Brain pericyte (primary cell): ENCODE measurements at places on chromosomes 13 and 19.

DNA sequence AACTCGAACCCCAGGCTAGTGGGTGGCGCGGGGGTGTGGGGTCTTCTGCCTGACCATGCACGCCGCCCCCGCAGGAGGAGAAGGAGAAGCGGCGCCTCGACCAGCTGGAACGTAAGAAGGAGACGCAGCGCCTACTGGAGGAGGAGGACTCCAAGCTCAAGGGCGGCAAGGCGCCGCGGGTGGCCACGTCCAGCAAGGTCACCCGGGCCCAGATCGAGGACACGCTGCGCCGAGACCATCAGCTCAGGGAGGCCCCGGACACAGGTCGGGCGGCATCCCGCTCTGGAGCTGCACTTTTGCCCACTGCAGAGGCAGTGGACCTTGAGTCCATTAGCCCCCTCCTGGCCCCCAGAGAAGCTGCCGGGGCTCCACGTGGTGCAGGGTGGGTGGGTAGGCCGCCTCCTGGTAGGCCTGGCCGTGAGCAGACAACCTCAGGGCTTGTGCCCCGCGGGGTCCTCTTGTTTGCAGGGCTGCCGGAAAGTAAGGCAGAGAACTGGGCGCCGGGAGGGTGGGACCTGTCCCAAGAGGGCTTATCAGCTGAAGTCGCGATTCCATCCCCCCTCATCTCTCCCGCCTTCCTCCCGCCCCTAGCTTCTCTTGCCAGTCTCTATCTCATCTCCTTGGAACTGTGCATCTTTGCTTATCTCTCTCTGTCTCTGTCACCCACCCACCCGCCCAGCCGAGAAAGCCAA is 9.9 kb downstream of the CCDC124 start:
- DNase-seq = no peak

DNA sequence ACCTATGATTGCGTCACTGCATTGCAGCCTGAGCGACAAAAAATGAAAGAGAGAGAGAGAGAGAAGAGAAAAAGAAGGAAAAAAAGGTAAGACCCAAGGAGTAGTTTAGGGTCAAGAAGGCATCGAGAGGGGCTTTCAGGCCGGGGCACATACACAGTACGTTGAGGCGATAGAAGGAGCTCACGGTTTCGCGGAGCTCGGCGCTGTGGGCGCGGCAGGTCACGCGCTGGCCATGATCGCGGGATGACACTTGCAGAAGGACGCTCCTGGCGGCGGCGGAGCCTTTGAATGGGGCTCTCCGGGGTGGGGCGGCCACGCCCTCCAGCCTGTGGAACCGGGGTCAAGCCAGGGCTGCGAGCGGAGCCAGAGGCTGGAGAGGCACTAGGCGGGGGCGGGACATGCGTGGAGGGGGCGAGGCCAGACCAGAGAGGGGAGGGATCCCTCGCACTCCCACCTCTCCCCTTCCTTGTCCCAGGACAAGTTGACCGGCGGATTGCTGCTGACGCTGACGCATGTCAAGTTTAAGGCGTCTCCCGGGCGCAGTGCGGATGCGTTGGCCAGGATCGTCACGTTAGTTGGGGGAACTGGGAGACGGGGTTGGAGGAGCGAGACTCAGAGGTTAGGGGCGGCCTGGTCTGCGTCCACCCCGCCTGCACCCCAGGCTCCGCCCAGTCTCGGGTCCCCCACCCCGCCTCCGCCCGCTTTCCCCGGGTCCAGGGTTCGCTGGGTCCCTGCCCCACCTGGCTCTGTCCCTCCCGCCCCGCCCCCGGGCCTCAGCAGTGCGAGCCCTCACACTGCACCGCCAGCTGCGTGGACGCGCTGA is 6.9 kb downstream of the NPHS1 start:
- no peak for DNase-seq

- DNase-seq = no peak
Observed at GRCh38 chr13:94309997-94310855, 169.3 kb downstream of the DCT start.

- no peak for DNase-seq
Observed at GRCh38 chr19:16470541-16470910, 1.2 kb downstream of the EPS15L1 start.

DNA sequence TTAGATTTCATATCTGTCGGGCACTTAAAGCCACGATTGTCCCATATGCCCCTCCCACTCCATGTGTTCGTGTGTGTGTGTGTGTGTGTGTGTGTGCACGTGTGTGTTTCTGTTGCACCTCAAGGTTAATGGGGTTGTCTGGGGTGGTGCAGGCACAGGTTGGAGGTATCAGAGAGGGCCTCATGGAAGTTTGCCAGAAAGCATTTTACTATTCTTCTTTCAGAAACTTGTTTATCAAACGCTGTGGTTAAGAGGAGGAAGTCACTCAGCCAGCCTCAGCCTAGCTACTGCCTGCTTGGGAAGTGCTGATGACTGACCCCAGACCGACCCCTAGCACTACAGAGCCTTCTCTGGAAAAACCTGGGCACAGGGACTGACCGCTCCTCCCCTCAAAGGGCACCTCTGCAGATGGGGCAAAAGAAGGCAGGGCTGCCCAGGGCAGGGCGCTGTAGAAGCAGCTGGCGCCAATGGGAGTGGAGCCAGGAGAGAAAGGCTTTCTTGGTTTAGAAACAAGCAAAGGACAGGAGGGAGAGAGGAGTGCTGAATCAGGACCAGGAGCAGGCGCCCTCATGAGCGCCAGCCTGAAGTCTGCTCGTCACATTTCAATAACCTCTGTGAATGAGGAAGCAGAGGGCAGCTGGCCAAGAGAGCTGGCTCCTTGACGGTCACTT is 3.9 kb downstream of the SIAH3 start:
- no peak for DNase-seq

- no peak for DNase-seq
Observed at GRCh38 chr13:37198629-37199028, 93.2 kb upstream of the CSNK1A1L start.

GRCh38 chr13:70310396-70311119 is 202.3 kb upstream of the KLHL1 start:
- DNase-seq = no peak

DNA sequence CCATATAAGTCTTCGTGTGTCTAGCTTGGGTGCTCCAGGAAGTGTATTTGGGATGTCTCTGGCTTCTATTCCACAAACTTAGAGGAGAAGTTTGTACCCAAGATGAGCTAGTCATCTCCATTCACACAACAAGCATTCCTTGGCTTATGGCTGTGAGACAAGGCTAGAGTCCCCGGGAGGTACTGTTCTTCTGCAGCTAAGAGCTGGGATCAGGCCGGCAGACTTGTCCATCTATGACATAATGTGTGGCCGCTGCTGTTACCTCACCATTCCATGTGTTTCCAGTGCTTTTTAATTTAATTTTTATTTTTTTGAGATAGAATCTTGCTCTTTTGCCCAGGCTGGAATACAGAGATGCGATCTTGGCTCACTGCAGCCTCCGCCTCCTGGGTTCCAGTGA is 20.7 kb downstream of the GATAD2A start:
- DNase-seq = no peak

DNA sequence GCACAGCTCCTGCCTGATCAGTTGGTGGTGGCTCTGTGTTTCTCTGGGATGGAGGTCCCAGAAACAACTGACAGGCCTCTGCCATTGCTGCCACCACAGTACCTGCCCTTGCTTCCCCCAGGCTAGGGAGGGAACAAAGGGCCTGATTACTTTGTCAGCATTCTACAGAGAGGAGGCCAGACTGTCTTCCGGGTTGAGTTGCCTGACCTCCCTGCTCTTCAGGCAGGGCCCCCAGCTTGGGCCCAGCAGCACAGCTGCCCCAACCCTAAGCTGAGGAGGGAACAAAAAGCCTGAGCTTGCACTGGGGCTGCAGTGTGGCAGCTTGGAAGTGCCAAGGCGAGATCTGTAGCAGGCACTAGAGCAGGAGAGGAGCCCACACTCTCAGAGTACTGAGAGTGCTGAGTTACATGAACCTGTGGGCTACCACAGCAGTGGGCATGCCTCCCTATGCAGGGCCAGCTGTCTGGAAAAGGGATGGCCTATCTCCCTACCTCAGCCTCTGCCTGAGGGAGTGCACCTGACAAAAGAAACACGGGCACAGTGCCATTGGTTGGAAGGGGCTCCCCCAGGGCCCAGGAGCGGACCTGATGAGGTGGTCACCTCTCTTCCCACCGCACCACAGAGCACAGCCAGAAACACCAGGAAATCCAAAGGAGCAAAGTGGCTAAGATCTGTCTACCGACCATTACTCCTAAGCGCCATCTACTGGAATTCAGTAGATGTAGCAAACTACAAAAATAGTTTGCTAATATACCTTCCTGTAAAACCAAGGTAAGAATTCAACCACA is 24.4 kb downstream of the SLC25A15 start:
- DNase-seq = no peak

GRCh38 chr13:111322001-111322915 is 1.8 kb downstream of the TEX29 start:
- no peak for DNase-seq

- no peak for DNase-seq
Observed at GRCh38 chr13:29621841-29622240, 26.4 kb upstream of the SLC7A1 start.

DNA sequence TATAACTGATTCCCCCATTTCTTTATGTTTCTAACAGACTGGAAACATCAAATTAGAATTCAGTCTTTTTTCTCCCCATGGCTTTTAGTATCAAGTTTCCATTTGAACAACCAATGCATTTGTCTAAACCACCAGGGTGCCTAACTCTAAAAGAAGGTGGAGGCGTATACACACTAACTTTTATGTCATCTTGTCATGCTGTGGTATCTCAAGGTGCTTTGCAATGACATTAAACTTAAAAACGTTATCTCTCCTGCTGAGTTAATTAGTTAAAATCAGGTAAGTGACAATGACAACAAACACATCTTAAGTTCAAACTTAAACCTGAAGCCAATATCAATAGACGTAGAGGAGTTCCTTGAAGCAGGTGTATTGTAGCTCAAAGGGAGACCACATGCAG is 1001.7 kb downstream of the PCDH17 start:
- no peak for DNase-seq

GRCh38 chr19:7076151-7076550 is 6.6 kb downstream of the ZNF557 start:
- no peak for DNase-seq

DNA sequence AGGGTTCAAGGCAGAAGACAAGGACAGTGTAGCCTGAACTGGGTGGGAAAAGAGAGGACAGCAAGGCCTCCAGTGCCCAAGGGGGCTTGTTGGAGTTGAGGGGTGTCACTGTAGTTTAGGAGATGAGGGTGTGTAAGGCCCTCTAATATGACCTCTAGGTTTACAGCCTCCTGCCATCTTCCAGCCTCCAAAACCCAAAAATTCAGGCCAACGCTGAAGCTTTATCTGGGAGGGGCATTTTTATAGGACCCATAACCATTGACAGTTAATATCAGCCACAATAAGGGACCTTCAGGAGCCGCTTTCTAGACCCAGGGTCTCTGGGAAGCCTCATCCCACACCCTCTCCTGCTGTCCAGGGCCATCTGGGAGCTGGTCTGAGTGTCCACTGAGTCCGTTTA is 2.8 kb downstream of the KLF1 start:
- DNase-seq = no peak

- DNase-seq = no peak
Observed at GRCh38 chr13:92251671-92252210, 853.3 kb downstream of the GPC5 start.

DNA sequence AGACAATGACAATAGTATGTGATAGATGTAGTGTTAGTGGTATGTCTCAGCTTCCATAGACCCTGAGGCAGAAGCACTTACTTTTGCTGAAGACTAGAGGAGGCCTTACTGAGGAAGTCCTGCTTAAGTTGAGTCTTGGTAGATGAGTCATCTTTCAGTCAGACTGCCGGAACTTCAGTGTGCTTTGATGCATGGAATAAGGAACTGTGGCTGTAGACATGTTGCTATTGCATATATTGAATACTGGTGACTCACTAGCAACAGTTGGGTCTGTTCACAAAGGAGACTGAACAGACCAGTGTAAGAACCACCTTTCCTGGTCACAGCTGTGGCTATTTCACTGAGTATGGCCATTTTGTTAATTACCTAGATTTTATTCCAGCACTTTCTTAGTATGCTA is 1000.6 kb downstream of the OLFM4 start:
- no peak for DNase-seq

DNA sequence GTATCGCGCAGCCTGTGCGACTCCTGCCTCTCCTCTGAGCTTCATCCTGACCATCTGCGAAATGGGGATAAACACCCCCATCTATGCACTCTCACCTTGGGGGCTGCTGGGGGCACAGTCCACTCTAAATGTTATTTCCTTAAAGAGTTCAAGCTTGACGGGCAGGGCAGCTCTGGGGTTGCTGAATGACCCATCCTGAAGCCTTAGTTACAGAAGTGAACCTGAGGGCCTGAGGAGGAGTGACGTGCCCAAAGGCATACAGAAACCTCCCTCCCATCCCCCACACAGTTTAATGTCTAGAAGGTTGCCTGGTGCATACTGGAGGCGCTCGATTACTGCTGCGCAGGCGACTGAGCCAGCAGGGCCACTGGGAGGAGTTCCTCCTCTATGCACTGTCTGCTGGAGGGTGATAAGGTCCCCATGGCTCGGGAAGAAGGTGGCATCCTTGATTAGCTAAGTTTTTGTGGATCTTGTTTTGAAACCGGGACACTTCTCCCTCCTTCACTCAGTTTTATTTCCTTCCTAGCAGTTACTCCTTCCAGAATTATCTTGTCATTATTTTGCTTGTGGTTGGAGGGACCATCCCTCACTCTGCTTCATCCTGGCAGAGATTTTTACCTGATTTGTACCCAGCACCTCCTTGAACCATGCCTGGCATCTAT is 572 bp upstream of the FKBP8 start:
- no peak for DNase-seq

- DNase-seq = no peak
Observed at GRCh38 chr13:111272117-111272516, 48.3 kb upstream of the TEX29 start.

- DNase-seq = no peak
Observed at GRCh38 chr13:28047757-28048388, 52.5 kb downstream of the FLT3 start.

DNA sequence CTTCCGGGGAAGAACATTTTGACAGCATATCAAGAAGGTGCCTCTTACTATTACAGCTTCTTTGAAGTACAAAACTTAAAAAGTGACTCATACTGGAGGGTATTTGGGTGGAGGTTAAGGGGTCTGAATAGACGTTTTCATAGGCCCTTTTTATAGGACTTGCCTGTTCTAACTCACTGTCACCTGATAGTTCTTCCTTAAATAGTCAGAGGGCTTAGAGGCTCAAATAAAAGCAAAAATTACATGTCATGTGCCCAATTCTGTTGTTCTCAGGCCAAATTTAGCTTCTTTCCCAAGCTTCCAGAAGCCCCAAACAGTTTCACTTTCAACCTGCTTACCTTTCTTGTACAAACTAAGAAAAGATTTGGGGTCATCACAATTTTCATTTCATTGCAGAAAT is 16.1 kb upstream of the SLC46A3 start:
- DNase-seq = no peak

GRCh38 chr19:56332695-56333094 is 18.1 kb upstream of the ZSCAN5A start:
- DNase-seq = no peak

DNA sequence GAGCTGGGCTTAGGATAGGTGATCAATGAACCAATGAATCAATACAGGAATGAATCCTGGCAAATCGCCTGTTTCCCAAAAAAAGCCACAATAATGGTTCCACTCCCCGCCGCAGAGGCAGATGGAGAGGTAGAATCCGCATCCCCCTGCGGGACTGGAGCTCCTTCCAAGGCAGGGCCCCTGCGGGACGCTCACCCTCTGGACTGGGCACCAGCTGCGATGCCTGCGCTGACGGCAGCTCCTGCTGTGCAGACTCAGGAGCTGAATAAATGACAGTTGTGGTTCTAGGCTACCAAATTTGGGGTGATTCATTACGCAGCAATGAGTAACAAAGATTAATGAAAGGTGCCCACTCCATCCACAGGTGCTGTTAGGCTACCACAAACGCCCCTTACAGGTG is 8.8 kb upstream of the CDC34 start:
- no peak for DNase-seq

GRCh38 chr13:112795277-112795676 is 105.4 kb downstream of the ATP11A start:
- no peak for DNase-seq
